ENCODE measurements at places on chromosomes 2 and 18.
A peak's percentile ranks its signal among the peaks of the same experiment; 100 is the strongest.

GRCh38 chr2:129713337-129713736 is 266.1 kb upstream of the RAB6C start:
- no peak for DNase-seq

DNA sequence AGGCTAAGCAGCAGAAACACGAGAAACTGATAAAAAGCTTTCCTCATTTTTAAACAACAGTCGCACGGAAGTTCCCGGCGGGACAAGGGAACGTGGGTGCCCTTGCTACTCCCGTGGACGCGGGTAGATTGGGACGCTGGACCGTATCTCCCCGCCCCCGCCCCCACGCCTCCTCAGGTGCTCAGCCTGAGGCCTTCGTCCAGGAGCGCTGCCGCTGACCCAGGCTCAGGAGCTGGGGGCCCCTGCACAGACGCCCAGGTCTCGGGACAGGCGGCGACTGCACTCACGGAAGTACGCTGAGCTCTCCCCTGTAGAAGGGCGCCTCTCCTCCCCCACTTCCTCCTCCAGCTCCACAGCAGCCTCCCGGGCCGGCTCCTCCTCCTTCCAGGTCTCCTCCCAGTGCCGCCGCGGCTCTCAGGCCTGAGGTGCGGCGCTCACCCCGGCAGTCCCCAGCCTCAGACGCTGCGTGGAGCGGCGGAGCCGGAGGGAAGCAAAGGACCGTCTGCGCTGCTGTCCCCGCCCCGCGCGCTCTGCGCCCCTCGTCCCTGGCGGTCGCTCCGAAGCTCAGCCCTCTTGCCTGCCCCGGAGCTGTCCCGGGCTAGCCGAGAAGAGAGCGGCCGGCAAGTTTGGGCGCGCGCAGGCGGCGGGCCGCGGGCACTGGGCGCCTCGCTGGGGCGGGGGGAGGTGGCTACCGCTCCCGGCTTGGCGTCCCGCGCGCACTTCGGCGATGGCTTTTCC is at the start of gene ITGAV:
ITGAV (plus strand) TSS at position 445 of the 738 bp plus-strand sequence; CDS start at position 728, 283 bp downstream.
- DNase-seq: peak; percentile 87

- no peak for DNase-seq
Observed at GRCh38 chr2:201228271-201228911, 31.9 kb upstream of the CASP8 start.

DNA sequence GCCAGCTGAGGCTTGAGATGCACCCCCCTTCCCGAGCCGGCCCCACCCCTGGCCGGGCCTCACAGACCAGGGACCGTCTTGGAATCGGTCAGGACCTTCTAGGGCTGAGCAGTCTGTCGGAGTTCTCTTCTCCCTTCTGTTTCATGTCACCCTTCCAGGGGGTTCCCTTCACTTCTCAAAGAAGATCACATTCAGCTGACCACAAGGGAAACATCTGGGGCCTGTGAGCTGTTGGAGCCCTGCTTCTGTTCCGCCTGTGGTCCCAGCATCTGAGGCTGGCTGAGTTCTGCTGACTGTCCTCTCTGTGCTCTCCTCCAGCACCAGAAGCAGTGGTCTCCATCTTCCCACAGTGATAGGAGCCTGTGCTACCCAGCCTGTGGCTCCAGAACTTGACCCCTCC is 106.5 kb downstream of the SEPTIN10 start:
- DNase-seq: no peak

GRCh38 chr2:8986327-8986976 is 17.0 kb downstream of the MBOAT2 start:
- peak; percentile 29 for DNase-seq

DNA sequence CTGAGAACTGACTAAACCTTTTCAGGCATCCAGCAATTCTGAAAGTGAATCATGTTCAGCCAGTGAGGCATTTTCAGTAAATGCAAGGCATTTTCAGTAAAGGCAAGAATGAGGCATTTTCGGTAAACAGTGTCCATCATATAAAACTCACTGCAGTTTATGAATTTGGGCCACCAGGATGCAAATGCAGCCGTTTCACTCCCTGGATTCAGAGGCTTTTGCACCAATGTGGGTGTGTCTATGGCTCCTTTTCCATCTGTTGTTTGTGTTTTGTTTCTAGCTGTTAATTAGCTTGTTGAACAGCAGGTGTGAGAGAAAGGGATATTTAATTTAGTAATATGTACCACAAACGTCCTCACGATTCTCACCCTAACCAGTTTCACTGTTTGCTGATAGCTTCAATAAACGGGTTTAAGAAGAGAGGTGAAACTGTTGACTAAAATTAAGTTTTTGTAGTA is 116.3 kb upstream of the PGAP1 start:
- DNase-seq: no peak

GRCh38 chr2:124027182-124027581 is 2.1 kb downstream of the CNTNAP5 start:
- DNase-seq: peak; percentile 53

DNA sequence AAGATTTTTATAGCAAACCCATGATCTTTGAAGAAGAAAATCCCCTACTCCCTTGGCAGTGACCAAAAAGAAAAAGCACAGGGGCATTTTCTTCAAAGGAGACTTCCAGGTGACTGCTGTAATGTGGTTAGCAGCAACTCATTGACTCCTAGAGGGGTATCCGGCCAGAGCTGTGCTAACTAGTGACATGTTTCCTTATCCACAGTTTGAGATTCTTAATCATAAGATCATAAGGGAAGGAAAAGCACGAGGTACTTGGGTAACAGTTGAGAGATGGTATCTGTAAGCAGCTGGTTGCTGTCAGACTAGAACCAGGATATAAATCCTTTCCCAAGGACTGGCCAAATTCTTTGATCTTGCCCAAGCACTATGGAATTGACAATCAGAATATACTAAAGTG is 124.7 kb downstream of the MREG start:
- no peak for DNase-seq

GRCh38 chr2:175170659-175171304 is 2.8 kb upstream of the ATF2 start:
- DNase-seq: no peak

DNA sequence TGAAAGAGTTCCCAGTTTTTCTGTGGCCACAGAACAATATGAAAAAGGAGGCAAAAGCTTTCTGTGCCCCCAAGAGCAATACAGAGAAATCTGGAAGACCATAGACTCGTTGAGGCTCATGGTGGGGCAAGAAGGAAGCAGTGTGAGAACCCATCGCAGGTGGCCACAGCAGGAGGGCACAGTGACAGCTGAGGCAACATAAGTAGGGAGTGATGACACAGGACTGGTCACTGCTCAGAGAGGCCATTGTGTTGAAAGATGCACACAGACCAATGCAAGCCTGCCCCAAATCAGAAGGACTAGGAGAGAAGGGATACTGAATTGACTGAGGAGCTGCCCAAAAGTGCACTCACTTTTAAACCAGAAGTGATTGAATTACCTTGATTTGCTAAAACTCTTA is 483.6 kb downstream of the EPHA4 start:
- DNase-seq: no peak

DNA sequence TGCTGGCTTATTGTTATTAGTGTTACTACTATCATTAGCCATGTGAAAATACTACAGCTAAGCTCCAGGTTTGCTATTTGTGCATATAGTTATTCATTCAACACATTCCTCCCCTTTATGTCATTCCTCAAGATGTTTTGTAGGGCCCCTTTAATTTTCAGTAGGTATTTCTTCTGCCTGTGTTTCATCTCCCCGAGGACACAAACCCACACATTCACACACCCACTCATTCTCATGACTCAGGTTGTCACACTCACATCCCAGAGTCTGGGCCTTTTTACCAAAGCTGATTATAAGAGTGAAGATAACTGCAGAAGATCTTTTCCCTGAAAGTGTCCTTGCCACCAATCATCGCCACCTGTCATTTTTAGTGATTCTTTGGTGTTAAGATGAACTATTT is 68.6 kb upstream of the SPOPL start:
- DNase-seq: no peak

- DNase-seq: peak; percentile 63
Observed at GRCh38 chr2:126776692-126777619, 121.0 kb downstream of the GYPC start.

DNA sequence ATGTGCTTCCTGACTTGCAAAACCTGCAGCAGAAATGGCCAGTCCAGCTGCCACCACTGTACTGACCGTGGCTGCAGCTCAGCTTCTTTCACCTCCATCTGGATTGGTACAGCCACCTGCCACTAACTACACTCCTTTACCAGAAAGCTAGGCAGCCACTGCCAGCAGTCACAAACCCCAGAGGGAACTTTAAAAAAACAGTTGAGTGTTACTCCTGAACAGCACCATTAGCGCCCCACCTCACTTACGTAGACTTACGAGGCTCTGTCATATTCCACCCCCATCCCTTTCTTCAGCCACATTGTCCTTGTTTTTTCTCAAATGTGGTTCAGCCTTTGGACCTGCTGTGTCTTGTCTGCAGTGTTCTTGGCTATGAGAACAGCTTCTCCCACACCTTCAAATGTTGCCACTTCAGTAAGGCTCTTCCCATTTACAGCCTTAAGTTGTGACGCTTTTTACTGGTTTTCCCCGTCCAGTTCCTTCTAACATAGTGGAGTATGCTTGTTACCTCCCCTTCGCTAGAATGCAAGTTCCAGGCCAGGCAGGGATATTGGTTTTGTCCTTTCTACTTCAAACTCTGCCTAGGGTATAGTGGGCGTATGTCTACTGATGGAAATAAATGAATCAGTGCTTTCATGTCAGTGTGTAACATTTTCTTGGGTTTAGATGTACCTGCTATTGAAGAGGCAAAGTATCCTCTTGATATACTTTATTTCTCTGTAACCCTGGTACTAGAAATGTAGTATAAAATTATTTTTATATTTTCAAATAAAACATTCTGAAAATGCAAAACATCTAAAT is 17.0 kb downstream of the HNRNPA3 start:
- DNase-seq: no peak

- DNase-seq: no peak
Observed at GRCh38 chr18:66749481-66750035, 145.7 kb upstream of the CDH19 start.

DNA sequence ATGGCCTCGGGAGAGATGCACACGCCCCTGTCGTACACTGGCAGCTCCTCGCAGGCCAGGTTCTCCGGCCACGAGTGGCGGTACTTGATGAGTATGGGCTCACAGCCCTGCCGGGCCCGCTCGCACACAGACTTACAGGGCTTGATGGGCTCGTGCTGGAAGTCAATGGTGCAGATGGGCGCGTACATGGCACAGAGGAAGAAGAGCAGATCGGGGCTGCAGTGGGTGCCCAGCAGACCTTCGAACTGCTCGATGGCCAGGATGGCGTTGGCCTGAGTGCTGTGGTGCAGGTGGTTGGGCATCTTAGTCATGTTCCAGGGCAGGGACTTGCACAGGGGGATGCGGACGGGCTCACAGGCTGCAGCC is 359 bp downstream of the FRZB start:
- DNase-seq: no peak

Measured in NCI-H460 (cell line).